ENCODE measurements at places on chromosomes 11 and 22.

- DNase-seq: no peak
Observed at GRCh38 chr11:43130616-43131015, 181.2 kb upstream of the API5 start.

DNA sequence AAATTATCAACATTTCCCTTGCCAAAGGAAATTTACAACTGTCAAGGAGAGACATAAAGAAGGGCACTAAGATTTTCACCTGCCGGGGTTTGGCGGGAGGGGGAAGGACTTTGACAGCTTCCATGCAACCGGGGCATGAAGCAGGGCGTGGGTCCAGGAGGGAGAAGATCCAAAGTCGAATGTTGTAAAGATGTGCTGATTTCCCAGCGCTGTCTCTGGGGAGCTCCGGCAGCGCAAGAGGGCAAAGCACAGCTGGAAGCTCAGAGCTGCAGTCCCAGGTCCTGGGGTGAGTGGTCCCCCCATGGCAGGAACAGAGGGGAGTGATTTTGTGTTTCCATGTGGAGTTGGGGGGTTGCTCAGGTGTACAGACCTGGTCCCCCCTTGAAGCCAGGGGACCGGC, at the start of gene MS4A10:
Gene MS4A10, plus strand, starts transcription at position 198 of the 400 bp plus-strand sequence. CDS start 5,003 bp downstream, outside the sequence.
- DNase-seq: no peak

DNA sequence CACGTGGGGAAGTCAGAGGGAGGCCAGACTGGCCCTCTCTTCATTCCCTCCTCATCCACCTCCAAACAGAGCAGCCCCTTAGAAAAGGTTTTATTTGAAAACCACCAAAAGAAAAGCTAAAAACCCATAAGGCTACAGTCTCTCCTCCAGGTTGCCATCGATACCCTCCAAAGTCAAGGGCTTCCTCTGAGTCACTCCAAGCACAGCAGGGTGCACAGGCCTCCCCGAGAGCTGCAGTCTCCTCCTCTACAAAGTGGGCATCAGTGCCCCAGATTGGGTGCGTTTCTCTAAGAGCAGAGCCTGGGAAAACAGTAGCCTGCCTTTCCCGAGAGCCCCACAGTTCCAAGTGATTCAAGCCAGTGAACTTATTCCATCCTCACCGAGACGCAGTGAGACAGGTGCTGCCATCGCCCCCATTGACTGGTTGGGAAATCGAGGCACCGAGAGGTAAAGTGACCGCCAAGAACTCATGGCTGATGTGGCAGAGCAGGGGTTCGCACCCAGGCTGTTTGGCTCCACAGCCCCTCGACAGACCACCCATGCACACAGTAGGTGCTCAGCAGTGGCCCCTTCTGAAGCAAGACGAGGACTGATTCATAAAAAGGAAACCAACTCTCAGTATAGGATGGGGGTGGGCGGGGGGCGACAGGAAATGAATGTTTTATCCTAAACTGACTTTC, 91.7 kb upstream of the SHISAL1 start:
- no peak for DNase-seq

- no peak for DNase-seq
Observed at GRCh38 chr11:30991376-30991775, 378.2 kb downstream of the DCDC1 start.

DNA sequence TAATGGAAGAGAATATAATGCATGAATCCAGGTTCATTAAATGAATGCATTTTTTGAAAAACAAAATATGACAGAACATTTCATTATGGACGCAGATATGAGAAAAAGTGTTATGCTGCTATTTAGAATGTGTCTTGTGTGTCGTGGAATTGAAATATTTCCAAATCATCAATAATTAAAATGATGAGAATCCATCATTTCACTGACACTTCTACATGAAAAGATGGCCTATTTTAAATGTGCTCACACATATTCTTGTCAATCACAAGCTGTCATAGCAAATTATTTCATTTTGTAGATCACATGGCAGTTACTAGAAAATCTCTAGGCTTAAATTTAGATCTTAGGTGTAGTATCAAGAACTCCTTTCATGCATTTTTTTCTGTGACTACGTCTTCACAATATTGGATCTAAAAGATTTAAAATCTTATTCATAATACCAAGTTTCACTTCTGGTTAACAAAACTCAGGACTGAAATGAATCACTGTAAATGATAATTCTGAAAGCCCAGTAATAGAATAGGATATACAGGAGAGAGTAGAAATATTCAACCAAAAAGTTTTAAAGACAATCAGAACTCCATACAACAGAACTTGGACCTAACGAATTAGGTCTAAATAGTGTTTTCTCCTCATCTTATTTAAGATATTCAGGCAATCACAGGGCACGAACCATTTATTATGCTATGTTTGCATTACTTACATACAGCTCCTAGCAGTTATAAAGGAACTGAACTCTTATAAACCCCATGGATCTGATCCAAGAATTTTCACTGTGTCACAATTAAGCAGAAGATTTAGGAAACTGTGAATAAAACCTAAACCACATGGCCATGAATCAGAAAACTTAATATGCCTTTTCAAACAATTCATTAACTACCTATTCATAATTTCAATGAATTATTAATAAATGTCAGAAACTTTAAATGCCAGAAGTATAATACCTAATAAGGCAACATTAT, 67.7 kb downstream of the DCDC1 start:
- no peak for DNase-seq

DNA sequence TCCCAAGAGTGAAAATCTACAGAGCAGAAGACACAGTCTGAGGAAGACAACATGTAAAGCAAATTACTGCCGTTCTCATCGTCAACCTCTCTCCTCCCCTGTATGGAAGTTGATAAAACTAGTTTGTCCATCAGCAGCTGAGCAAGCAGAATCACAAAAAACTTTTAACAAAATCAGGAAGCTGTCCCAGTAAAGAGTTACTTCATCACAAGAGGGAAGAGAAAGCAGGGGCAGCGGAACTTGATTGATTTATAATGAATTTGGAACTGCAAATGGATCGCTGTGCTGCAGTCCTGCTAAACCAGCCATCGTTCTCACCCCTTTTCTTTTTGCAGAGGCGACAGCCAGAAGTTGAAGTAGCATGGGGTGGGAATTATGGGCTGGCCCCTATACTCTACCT, 13.7 kb upstream of the UCP3 start:
- DNase-seq: no peak

DNA sequence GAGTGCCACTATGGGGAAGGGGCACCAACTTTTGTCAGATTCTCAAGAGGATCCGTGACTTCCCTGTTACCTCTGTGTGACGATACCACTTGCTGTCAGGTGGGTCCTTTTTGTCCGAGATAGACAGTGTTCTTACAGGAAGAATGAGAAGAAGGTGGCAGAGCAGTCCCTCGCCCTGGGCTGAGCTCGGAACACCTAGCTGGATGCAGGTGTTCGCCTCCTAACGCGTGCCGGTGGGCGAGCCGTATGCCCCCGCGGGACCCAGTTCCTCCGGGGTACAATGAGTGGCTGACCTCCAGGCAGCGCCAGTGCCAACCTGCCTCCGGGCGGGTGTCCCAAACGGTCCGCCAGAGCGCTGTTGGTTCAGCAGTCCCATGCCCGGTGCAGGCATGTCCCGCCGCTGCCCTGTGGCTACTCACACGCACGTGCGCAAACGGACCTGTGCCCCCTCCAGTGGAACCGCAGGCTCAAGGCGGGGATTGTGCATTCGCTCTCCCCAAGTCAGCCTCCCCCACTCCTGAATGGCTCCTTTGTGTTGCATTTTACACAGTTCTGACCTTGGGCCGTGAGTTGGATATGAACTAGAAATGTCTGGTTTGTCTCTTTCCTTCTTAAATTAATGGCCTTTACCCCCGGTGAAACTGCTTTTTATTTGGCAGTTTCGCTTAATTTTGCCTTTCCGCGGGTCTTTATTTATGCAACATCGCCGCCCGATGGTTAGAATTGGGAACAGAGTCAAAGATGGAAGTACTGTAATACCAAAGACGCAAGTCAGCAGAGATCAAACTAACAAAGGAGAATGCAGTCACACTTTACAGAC, 1.1 kb upstream of the ABTB2 start:
- peak; percentile 67 for DNase-seq

DNA sequence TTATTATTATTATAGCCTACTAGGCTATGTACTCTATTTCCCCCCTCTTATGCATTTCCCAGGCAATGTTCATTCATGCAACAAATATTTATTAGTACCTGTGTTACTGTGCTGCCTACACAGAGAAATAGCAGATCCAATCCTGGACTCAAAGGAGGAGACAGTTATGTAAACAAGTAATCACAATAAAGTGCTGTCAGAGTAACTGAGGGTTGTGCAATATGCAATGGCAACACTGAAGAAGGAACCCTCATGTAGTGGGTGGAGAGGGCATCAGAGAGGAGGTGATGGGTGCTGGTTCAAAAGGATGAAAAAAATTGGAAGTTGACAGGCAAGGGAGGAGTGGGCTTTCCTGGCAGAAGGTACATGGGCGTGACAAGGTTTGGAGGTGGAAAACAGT, 886 bp upstream of the P4HA3 start:
- no peak for DNase-seq

- DNase-seq: no peak
Observed at GRCh38 chr11:11211186-11211585, 141.9 kb downstream of the CSNK2A3 start.

DNA sequence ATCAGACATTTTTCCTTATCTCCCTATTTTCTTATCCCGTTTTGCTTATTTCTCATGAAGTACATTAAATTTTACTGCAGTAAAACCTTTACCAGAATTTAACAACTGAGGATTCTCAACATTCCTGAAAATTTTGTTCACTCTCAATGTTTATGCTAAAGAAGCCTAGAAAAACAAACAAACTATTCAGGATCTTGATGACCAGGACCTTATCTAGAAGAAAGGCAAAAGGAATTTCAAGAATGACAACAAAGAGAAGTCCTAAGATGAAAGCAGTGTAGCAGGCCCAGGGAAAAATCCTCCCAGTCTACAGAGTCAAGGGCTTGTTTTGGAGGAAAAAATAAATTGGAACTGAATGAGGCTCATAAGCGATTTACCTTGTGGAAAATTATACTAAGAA, 283.3 kb upstream of the ARHGAP42 start:
- no peak for DNase-seq
